Foreskin melanocyte (primary cell): ENCODE measurements at places on chromosomes 1 and 21.
A peak's percentile ranks its signal among the peaks of the same experiment; 100 is the strongest.

DNA sequence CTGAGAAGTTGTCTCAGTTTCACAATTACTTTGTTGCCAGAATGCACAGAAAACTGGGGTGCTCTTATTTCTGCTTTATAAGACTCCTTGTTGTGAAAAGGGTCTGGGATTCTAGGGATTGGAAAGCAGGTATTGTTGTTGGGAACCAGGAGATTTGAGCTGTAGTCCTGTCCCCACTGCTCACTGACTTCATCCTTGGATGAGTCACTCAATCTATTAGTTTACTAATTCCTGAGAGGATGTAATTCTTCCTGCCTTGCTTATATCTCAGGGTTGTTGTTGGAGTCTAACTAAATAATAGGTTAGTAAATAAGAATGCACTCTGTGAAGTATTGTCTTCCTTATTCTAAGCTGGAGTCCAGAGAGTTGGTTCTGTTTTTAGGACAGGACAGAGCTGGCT, 172.5 kb upstream of the GALNT2 start:
- no peak for DNase-seq

- DNase-seq = no peak
Observed at GRCh38 chr1:235648954-235649367, 623 bp downstream of the GNG4 start.

DNA sequence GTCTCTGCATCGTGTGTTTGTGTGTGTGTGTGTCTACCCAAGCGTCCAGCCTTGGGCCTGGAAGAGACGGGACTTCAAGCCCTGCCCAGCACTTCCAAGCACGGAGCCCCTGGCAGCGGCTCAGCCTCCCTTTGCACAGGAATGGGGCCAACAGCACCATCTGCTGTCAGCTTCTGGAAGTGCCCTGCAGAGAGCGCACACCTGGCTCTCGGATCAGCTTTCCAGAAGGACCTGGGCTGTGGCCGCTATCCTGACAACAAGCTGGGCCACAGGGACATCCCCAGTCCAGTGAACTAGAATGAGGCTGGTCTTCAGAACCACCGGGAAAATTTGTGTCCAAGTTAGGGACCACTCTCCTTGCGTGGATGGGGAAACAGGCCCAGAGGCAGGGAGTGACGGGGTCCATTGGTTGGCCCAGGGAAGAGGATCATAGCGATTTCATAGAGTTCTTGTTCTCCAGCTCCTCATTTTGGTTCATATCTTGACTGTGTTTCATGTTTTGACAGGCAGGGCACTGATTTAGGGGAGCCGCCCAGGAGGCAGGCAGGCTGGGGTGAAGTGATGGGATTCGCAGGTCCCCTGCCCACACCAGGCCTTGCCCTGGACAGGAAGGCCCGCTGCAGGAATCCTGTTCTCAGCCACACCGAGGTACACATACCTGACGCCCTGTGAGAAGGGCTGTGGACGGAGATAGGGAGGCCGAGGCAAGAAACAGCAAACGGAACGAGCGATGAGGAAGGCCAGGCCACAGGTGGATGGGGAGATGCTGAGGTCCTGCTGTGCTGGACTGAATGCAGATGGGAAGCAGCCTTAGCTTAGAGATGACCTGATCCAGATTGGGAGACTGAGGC, 38.4 kb downstream of the TAS1R2 start:
- DNase-seq = peak; percentile 20

- DNase-seq = no peak
Observed at GRCh38 chr1:46553506-46553905, 2.1 kb upstream of the KNCN start.

- peak; percentile 63 for DNase-seq
Observed at GRCh38 chr1:15948595-15949452, 27.1 kb downstream of the ZBTB17 start.

- DNase-seq = no peak
Observed at GRCh38 chr1:222331340-222331739, 216.6 kb downstream of the HHIPL2 start.

GRCh38 chr1:93770640-93771039, 89.0 kb upstream of the BCAR3 start:
- no peak for DNase-seq
